ENCODE measurements at places on chromosomes 12 and 14. TPM values are rescaled to one million over a fixed set of nuclear protein-coding genes. Genes with fewer than 3 reads are reported as not detected.

Gene POTEG
- not detected for total RNA-seq

Gene FOXG1
- total RNA-seq: not detected

Gene HPD
- 0.13 TPM for total RNA-seq

Gene TCP11L2
- total RNA-seq: 13.4 TPM

Gene TOMM20L
- total RNA-seq: not detected

Gene KRT83
- not detected for total RNA-seq

Gene SIX6
- total RNA-seq: not detected

Gene ESR2
- 0.16 TPM for total RNA-seq

Gene NXPH4
- total RNA-seq: 4.3 TPM

Gene NKX2-8
- total RNA-seq: not detected

Gene IGF1
- 0.24 TPM for total RNA-seq

Gene CIROP
- total RNA-seq: not detected

Gene OTX2
- not detected for total RNA-seq
